ENCODE measurements at places on chromosomes 3 and 15. TPM values are rescaled to one million over a fixed set of nuclear protein-coding genes. Genes with fewer than 3 reads are reported as not detected.

DPP8 gene
- total RNA-seq = 32.8 TPM

POLQ gene
- total RNA-seq = 0.56 TPM

THAP10 gene
- 2.4 TPM for total RNA-seq

PLSCR4 gene
- 63.5 TPM for total RNA-seq

HRG gene
- not detected for total RNA-seq

ZPLD1 gene
- not detected for total RNA-seq

NAALADL2 gene
- 9.8 TPM for total RNA-seq

FAIM gene
- 12.3 TPM for total RNA-seq

LINS1 gene
- 18.8 TPM for total RNA-seq

CSPG4 gene
- total RNA-seq = 15.0 TPM

VPS39 gene
- total RNA-seq = 79.9 TPM

GRCh38 chr15:24857763-24858162 lies 97.0 kb upstream of the SNRPN start:
- no peak overlapping the region for H3K4me3 ChIP-seq
- no peak for DNase-seq
- no peaks in the 10 kb centered on the region for H3K4me1 ChIP-seq
- H3K36me3 ChIP-seq = no peaks in the 10 kb centered on the region
- no peaks in the 10 kb centered on the region for H3K27me3 ChIP-seq
- no peak overlapping the region for H3K27ac ChIP-seq

GRCh38 chr3:10303785-10304184 lies 11.0 kb upstream of the GHRL start:
- no peak for DNase-seq
- H3K4me1 ChIP-seq = peaks cover under 1% of the 10 kb centered on the region
- no peaks in the 10 kb centered on the region for H3K27me3 ChIP-seq
- no peak overlapping the region for H3K4me3 ChIP-seq

DNA sequence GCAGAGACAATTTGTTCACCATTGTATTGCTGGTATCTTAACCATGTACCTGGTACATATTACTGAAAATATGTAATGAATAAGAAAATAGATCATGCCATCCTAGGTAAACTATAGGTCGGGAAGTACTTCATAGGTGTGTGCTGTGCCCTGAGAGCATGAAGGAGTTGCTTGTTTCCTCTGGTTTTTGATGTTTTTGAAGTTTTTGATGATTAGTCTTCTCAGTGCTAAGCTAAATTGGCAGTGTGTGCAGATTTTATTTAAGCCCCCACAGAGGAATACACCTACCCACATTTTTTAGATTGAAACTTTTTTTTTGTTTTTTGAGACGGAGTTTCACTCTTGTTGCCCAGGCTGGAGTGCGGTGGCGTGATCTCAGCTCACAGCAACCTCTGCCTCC lies 16.6 kb downstream of the HMG20A start:
- DNase-seq = no peak
- H3K27me3 ChIP-seq = no peaks in the 10 kb centered on the region
- no peak overlapping the region for H3K4me3 ChIP-seq
- no peaks in the 10 kb centered on the region for H3K36me3 ChIP-seq
- H3K4me1 ChIP-seq = peaks cover 21% of the 10 kb centered on the region

GRCh38 chr15:79743032-79743431 lies 153.8 kb downstream of the MTHFS start:
- no peaks in the 10 kb centered on the region for H3K36me3 ChIP-seq
- no peak overlapping the region for H3K4me3 ChIP-seq
- no peak for DNase-seq
- no peak overlapping the region for H3K27ac ChIP-seq

DNA sequence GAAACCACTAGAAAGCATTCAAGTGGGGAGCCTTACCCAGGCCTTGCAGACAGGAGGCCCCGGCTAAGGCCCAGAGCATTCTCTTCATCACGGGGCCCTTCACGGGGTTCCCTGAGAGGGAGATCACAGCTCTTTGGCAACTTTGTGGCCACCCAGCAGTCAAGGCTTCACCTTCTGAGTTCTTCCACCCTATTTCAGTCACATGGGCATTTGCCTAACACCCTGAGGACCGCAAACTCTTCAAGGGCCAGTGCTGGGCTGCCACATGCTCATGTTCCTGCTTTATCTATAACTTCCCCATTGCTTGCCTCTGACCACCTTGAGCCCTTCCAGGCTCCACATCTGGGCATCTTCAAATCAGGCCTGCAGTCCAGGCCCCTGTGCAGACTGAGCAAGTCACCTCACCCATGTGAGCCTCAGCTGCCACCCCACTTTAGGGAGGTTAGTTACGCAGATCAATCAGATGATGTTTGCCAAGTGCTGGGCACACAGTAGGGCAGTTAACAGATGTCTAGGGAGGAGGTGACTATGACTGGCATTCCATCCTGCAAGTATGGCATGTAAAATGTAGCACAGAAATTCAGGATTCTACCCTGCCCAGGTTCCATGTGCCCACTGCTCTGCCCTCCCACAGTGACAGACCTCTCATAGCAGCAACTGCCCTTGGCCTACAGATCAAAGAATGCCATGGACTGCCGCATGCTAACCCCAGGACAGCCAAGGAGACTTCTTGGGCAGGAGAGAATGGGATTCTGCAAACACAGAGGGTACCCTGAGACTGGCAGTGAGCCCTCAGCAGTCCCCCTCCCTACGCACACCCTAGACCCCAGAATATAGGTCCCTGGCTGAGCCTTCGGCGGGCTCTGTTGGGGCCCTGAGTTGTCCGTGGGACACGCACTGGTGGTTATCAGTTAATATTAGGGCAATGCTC lies 37.6 kb upstream of the ZNF710 start:
- DNase-seq = peak; percentile 78
- peaks cover 14% of the 10 kb centered on the region for H3K4me1 ChIP-seq
- no peaks in the 10 kb centered on the region for H3K36me3 ChIP-seq
- H3K27ac ChIP-seq = peak overlapping the region; percentile 11
- no peak overlapping the region for H3K4me3 ChIP-seq

GRCh38 chr3:153348457-153349107 lies 186.6 kb downstream of the RAP2B start:
- no peak overlapping the region for H3K27ac ChIP-seq
- H3K27me3 ChIP-seq = no peaks in the 10 kb centered on the region
- H3K4me1 ChIP-seq = no peaks in the 10 kb centered on the region
- H3K36me3 ChIP-seq = no peaks in the 10 kb centered on the region
- no peak for DNase-seq

GRCh38 chr3:150878996-150879575 lies 26.2 kb downstream of the MINDY4B start:
- no peaks in the 10 kb centered on the region for H3K27me3 ChIP-seq
- no peaks in the 10 kb centered on the region for H3K4me1 ChIP-seq
- H3K4me3 ChIP-seq = no peak overlapping the region

- no peak for DNase-seq
- no peak overlapping the region for H3K4me3 ChIP-seq
- H3K36me3 ChIP-seq = peaks cover 11% of the 10 kb centered on the region
- no peaks in the 10 kb centered on the region for H3K27me3 ChIP-seq
Observed at GRCh38 chr15:62711691-62712454, 330.7 kb upstream of the TPM1 start.

DNA sequence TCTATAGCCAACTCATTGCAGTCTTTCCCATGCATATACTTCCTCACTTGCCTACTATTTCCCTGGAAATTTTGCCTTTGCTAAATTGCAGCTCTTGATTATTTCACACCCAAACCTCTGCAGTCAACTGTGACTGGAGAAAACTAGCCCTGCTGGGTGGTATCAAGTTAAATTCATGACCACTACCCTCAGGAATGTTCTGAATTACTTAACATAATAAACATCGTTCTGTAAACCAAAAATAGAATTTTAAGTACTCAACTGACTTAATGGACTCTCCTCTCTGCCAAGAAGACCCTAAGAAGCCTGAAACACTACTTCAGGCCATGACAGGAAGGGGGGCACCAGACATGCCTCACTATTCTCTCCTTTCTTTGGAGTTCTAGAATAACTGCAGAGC lies 1278.0 kb upstream of the GBE1 start:
- H3K4me3 ChIP-seq = no peak overlapping the region
- H3K27ac ChIP-seq = no peak overlapping the region
- no peaks in the 10 kb centered on the region for H3K27me3 ChIP-seq

DNA sequence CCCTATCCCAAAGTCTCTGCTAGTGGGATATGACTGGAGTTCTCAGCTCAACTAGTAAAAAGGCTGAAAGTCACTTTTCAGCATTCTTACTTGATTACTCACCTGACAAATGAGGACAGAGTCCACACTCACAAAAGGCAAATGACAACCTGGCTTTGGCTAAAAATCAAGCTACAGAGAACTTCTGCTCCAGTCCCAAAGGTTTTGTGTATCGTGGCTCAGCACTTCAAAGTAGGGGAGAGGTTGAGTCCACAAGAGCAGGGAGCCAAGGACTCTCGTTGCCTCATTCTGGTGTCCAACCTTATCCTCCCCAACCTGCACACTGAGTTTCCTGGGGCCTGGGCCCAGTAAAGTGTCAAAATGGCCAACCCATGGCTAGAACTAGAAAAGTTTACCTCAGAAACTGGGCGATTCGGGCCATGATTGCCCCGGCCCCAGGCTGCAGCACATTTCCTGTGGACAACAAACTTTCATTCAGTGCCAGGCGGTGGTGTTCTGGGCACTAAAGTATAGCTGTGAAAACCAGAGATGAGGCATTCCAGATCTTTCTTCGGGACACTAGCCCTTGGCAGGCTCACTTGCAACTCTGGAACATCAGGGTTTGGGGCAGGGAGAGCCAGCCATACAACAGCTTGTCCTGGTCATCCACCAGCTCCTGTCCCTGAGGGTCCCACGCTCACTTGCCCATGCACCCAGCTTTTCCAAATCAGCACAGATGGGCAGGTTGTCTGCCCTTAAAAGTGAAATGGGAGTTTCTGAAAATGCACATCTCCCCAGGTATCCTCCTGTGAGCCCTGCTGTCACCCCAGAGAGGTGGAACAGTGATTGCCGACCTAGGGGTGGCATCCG lies 3.1 kb downstream of the ACAA1 start:
- H3K4me1 ChIP-seq = peaks cover 70% of the 10 kb centered on the region
- H3K4me3 ChIP-seq = no peak overlapping the region
- H3K27me3 ChIP-seq = no peaks in the 10 kb centered on the region
- peak; percentile 45 for DNase-seq
- peaks cover 64% of the 10 kb centered on the region for H3K36me3 ChIP-seq

DNA sequence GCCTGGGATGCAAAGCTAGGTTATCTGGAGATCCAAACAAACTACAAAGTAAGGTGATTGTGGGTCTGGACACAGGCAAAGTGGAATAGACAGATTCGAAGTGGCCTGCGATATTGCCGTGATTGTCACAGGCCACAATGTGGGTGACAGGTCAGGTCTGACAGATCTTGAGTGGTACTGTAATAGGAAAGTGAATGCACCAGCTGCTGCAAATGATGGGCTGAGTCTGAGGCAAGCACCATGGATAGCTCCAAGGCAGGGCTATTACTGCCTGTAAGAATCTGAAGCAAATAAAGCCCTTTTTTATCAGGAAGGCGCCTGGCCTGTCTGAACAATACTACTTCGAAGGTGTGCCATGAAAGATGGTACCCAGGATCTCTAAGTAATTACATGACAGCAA lies 10.0 kb downstream of the ARMC8 start:
- no peaks in the 10 kb centered on the region for H3K27me3 ChIP-seq
- H3K4me3 ChIP-seq = no peak overlapping the region
- DNase-seq = no peak
- H3K4me1 ChIP-seq = peaks cover 6% of the 10 kb centered on the region

GRCh38 chr3:126348308-126348920 lies 8.8 kb downstream of the KLF15 start:
- no peaks in the 10 kb centered on the region for H3K27me3 ChIP-seq
- peak; percentile 24 for DNase-seq
- peaks cover 40% of the 10 kb centered on the region for H3K4me1 ChIP-seq
- H3K4me3 ChIP-seq = no peak overlapping the region
- H3K27ac ChIP-seq = no peak overlapping the region

GRCh38 chr3:194888916-194889315 lies 203.2 kb downstream of the FAM43A start:
- H3K4me3 ChIP-seq = no peak overlapping the region
- no peaks in the 10 kb centered on the region for H3K36me3 ChIP-seq
- no peak overlapping the region for H3K27ac ChIP-seq
- H3K4me1 ChIP-seq = no peaks in the 10 kb centered on the region
- H3K27me3 ChIP-seq = no peaks in the 10 kb centered on the region

GRCh38 chr3:159788291-159788690 lies 200.3 kb upstream of the IL12A start:
- H3K4me1 ChIP-seq = peaks cover 21% of the 10 kb centered on the region
- H3K27ac ChIP-seq = peak overlapping the region; percentile 33
- H3K36me3 ChIP-seq = no peaks in the 10 kb centered on the region
- no peaks in the 10 kb centered on the region for H3K27me3 ChIP-seq
- no peak overlapping the region for H3K4me3 ChIP-seq

- no peak for DNase-seq
- no peaks in the 10 kb centered on the region for H3K4me1 ChIP-seq
- peaks cover 47% of the 10 kb centered on the region for H3K36me3 ChIP-seq
- peak overlapping the region; percentile 10 for H3K27ac ChIP-seq
Observed at GRCh38 chr3:141959589-141960554, 83.4 kb downstream of the ATP1B3 start.

GRCh38 chr3:160911411-160911810 lies 155.4 kb downstream of the PPM1L start:
- no peak overlapping the region for H3K4me3 ChIP-seq
- H3K27ac ChIP-seq = no peak overlapping the region
- H3K27me3 ChIP-seq = no peaks in the 10 kb centered on the region

DNA sequence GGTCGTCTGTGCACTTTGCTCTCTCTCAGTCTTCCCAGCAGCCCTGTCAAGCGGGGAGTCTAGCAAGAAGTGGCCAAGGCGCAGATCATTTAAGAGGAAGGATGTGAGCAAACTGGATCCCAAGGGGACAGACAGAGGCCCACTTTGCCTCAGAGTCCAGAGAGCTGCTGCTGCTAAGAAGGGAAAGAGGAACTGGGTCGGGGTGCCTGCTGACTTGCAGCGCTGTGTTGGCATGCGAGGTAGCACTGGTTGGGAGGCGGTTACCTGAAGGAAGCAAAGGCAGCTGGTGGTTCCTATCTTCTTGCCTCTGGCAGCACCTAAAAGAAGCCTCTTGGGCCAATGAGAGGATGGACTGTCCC lies 28.1 kb downstream of the SMAD3 start:
- H3K27me3 ChIP-seq = no peaks in the 10 kb centered on the region
- H3K36me3 ChIP-seq = peaks cover 6% of the 10 kb centered on the region
- peak; percentile 62 for DNase-seq

GRCh38 chr3:145182196-145182911 lies 978.6 kb downstream of the PLOD2 start:
- no peak overlapping the region for H3K27ac ChIP-seq
- H3K36me3 ChIP-seq = no peaks in the 10 kb centered on the region
- H3K4me3 ChIP-seq = peak overlapping the region; percentile 15
- no peak for DNase-seq
- no peaks in the 10 kb centered on the region for H3K27me3 ChIP-seq

DNA sequence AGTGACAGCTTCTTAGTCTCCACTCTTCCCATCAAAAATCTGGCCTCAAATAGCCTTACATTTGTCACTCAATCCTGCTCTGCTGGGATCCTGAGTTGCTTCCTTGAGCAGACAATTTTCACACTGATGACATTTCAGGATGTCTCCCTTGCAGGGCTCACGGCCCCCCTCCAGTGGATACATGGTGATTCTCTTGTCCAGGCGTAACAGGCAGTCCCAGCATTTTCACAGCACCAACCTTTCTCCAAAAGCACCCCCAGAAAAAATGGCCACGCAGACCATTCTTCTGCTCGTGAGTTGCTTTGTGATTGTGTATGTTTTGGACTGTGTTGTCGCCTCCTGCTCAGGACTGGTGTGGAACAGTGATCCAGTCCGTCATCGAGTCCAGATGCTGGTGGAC lies 47.4 kb upstream of the WNT7A start:
- DNase-seq = no peak
- no peaks in the 10 kb centered on the region for H3K36me3 ChIP-seq
- H3K27me3 ChIP-seq = peaks cover 2% of the 10 kb centered on the region
- H3K4me1 ChIP-seq = no peaks in the 10 kb centered on the region
- no peak overlapping the region for H3K27ac ChIP-seq

GRCh38 chr15:74220475-74221248 lies 15.5 kb upstream of the CCDC33 start:
- H3K27ac ChIP-seq = no peak overlapping the region
- peaks cover 16% of the 10 kb centered on the region for H3K27me3 ChIP-seq
- H3K36me3 ChIP-seq = no peaks in the 10 kb centered on the region
- H3K4me1 ChIP-seq = no peaks in the 10 kb centered on the region
- no peak overlapping the region for H3K4me3 ChIP-seq
- DNase-seq = no peak
